Stimulated activated CD4-positive, alpha-beta T cell treated with anti-CD3 and anti-CD28 coated beads, TNF-alpha, amount 100 ng/mL, for 4 hours (primary cell): ENCODE measurements at places on chromosomes 5 and 9.

DNA sequence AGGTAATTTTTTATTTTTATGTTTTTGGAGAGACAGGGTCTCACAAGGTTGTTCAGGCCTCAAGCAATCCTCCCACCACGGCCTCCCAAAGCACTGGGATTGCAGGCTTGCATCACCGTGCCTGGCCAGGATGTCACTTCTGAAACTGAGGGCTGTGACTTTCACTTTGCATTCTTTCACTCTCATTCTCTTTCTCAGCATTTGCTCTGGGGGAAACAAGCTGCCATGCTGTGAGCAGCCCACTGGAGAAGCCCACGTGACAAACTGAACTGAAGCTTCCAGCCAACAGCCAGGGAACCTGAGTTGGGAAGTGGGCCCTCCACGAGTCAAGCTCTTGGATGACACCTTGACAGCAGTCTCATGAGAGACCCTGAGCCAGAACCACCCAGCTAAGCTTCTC is 109.4 kb downstream of the C5orf15 start:
- DNase-seq: no peak

DNA sequence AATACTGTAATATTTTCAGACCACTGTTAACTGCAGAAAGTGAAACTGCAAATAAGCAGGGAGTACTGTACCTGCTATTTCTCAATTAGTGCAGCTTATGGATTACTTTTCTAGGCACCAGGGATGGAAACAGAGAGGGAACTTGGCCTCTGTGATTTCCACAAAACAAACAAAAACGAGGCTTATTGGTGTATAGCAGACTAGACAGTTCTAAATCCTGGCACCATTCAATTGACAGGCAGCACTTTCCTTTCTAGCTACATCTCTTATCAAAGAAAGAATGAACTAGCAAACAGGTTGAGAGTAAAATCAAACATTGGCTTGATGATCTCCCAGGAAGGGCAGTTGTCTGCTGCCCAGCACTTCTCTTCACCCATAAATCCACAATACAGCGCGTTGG is 16.0 kb upstream of the IL33 start:
- DNase-seq: no peak

DNA sequence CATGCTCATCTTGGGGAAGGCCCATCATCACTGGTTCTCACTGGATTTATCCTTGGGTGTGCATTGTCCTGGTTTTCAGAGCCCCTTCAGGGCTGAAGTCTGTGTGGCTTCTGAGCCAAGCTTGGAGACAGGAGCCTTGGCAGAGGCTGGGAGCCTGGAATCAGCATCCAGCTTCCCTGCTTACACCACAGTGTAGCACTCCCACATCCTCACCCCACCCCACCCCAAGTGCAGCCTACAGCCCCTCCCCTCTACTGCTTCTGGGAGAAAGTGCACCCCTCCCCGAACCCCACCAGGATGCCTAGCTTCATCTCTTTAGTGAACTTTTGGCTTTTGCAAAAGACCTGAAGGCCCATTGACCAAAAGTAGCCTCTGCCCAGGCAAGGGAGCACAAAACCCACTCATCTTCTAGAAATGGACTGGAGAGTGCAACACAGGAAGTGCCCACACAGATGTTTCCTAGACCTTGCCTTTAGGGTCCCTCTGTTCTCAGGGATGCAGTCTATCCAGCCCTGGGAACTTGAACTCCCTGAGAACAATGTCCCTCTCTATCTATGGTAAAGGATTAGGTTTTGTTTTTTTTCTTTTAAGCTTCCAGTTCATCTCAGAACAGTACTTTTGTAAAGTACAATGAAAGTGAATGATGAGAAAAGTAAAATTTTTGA is 189.7 kb downstream of the PALM2AKAP2 start:
- DNase-seq: no peak

DNA sequence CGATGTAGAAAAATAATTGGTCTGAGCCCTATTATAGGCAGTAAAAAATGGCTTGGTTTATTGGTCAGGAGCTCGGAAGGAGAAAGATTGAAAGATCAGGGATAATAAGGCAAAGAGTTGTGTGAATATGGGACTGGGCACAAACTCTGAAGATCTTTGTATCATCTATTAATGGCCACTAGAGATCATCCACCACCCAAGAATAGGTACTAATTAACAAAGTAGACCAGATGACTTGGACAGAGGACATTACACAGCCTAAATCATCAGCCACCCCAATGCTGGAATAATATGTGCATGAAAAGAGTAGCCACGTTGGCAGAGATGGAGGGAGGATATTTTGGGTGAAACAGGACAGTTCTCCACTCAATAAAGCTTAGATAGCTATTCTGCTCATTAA is 364.1 kb downstream of the EFNA5 start:
- DNase-seq: no peak
